Activated naive CD4-positive, alpha-beta T cell treated with Interleukin-2 at 50 U/mL for 16 hours (primary cell): ENCODE measurements at places on chromosomes 12 and 14.

- no peak for DNase-seq
Observed at GRCh38 chr12:112559784-112560183, 141.0 kb downstream of the PTPN11 start.

- DNase-seq, result no peak
Observed at GRCh38 chr12:76219806-76220205, 128.4 kb downstream of the BBS10 start.

GRCh38 chr14:87784386-87784785 lies 208.6 kb downstream of the GALC start:
- no peak for DNase-seq

DNA sequence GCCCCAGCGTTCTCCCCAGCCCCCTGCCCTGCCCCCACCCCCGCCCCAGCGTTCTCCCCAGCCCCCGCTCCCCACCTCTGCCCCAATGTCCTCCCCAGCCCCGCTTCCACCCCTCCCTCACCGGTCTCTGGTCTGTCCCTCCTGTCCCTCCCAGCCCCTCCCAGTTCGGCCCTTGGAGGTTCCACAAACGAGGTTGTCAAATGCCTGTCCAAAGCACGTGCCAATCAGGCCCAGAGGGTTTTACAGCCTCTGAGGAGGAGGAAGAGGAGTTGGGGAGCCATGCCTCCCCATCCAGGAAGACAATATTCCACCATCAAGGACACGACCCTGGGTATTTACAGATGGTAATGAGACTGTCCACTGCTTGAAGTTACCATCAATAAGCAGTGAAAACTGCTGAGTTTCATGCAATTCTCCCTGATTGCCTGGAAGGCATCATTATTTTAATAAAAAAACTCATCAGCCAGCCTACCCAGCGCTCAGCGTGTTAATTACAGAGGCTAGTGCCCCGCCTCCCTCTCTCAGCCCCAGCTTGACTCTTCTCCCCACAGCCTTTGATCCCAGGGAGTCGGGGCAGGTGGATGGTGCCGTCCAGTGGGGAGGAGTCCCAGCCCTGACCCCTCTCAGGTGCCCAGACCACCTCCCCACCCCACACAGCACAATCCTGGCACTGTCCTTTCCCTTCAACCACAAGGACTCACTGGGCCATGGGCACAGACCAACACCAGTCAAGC lies 30.6 kb upstream of the C14orf180 start:
- DNase-seq, result no peak

GRCh38 chr12:121709478-121709961 lies 3.0 kb upstream of the TMEM120B start:
- no peak for DNase-seq

- peak; percentile 58 for DNase-seq
Observed at GRCh38 chr12:29148911-29149690, at the start of gene FAR2. Gene FAR2 (plus strand): TSS chr12:29149278. CDS start chr12:29270450, 121,172 bp downstream.

DNA sequence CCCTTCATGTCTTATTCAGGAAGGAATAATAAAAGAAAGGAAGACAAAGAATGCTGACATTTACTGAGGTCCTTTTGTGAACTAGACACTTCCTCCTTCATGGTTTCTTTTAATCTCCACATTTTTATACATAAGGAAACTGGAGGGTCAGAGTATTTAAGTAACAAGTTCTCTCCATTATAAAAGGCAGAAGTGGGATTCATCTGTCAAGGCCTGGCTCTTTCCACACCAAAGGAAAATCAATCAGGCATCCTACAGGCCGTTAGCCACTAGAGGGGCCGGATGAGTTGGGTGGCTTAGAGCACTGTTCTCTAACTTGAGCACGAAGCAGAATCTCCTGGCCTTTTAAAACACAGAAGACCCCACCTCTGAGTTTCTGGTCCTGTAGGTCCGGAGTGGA lies 36.8 kb upstream of the NINJ2 start:
- DNase-seq, result no peak

DNA sequence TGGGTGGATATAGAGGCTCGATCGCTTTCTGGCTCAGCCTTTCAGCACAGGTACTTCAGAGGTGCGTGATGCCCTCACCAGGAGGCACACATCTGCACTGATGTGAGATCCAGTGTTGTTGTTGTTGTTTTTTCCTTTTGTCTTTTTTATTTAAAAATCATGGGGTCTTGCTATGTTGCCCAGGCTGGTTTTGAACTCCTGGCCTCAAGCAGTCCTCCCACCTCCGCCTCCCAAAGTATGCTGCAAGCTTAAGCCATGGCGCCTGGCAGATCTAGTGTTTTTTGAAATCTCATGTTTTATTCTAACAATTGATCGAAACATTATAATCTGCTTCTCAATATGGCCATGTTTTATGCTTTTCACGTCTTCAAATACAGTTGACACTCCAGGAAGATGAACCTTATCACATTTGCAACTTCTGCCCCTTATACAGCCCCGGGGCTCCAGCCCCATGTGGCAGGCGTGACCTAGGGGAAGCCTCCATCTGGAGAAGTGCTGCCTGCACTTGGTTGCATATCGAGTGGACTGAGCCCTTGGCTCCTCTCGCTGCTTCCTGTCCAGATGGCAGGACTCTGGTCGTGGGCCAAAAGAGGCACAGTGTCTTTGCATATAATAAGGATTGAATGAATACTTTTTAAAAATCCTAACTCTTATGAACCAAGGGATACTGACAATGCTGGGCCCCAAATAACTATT lies 71.7 kb downstream of the TRAF3 start:
- no peak for DNase-seq

DNA sequence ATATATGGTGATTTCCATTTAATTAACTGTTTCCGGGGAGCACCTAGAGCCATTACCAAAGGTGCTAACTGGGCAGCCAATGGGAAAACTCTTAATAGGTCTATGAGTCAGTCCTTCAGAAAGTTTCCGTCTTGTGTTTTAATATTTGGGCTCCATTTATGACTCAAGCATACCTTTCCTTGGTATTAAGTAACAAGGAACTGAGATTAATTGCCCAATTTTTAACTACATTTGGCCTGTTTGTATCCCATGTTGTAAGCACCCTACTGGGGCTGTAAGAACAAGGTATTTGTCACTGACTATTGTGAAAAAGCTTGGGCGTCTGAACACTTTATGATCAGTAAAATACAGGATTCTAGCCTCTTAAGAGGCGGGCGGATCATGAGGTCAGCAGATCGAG lies 62.8 kb upstream of the FOXN3 start:
- no peak for DNase-seq

GRCh38 chr12:68609998-68610369 lies 715 bp upstream of the RAP1B start:
- DNase-seq, result no peak
